ENCODE measurements at places on chromosomes 16 and 17.

GRCh38 chr17:12918142-12918541 is 99.7 kb downstream of the ELAC2 start:
- no peak for DNase-seq

DNA sequence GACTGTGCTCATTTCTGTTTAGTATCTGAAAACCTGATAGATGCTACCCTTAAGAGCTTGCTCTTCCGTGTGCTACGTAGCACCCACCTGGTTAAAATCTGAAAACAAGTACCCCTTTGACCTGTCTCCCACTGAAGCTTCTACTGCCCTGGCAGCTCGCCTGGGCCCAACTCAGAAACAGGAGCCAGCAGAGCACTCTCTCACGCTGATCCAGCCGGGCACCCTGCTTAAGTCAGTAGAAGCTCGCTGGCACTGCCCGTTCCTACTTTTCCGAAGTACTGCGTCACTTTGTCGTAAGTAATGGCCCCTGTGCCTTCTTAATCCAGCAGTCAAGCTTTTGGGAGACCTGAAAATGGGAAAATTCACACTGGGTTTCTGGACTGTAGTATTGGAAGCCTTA is 18.9 kb downstream of the NTAN1 start:
- DNase-seq = no peak

DNA sequence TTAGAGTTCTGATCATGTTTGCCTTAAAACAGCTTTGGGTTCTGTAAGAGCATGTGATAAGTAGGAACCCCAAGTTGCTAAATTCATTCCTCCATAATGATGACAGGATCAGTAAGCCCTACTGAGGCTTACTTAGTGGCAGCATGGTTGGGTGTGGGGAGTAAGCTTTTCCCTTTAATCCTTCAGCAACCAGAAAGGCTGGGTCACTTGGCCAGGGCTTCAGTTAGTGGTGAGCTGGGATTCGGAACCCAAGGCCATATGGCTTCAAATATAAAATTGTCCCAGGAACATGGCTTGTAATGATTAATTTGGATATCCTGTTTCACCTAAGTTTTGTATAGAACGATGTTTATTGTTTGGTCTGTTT is 850 bp downstream of the GINS3 start:
- DNase-seq = no peak

- DNase-seq = no peak
Measured at GRCh38 chr17:17348872-17349723, 45.9 kb downstream of the NT5M start.

- no peak for DNase-seq
Measured at GRCh38 chr16:84633622-84634021, 14.7 kb upstream of the KLHL36 start.

DNA sequence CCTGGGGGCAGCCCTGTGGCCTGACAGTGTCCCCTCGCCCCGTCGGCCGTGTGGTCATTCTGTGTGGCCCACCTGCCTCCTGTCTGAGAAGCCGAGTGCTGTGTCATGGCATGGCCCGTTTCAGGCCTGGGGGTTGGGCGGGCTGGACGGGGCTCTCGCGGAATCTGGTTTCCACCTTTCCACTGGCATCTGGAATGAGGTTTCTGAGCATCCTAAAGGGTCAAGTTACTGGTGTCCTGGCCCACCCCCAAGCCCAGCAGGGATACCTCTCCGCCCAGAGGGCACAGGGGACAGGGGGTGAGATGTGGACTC is 7.8 kb downstream of the DBNDD1 start:
- no peak for DNase-seq

GRCh38 chr17:66834919-66835454 is at the start of gene CACNG5:
Gene CACNG5, plus strand, starts transcription at chr17:66835117. Its CDS starts 42,216 bp downstream, at chr17:66877333.
- no peak for DNase-seq

- no peak for DNase-seq
Measured at GRCh38 chr17:45992175-45992574, 6.9 kb upstream of the STH start.

DNA sequence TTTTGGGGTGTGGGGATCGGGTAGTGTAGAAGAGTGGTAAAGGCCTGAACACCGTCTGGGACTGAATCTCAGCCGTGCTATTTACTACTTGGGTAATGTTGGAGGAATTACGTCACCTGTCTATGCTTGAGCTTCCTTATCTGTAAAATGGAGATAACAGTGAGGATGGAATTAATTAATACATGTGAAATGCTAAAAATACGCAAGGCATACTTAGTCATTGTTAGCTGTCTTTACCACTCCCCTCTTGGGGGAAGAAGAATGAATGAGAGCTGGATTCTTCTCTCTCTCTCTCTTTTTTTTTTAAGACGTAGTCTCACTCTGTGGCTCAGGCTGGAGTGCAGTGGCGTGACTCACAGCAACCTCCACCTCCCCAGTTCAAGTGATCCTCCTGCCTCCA is 41.1 kb upstream of the TANGO6 start:
- no peak for DNase-seq

Measured in stimulated activated CD4-positive, alpha-beta T cell treated with anti-CD3 and anti-CD28 coated beads, Interleukin-1b, Interleukin-23, amount 100 ng/mL, for 48 hours (primary cell).